ENCODE measurements at places on chromosomes 4 and X. TPM values are rescaled to one million over a fixed set of nuclear protein-coding genes. Genes with fewer than 3 reads are reported as not detected.
A peak's percentile ranks its signal among the peaks of the same experiment; 100 is the strongest.

Gene JAKMIP1
- 0.71 TPM for total RNA-seq

Gene DNAAF6
- not detected for total RNA-seq

Gene ARHGAP10
- 44.2 TPM for total RNA-seq

Gene CFAP99
- total RNA-seq: not detected

Gene RNF212
- total RNA-seq: 9.8 TPM

Gene LRRC66
- total RNA-seq: not detected

Gene ZNF711
- 8.7 TPM for total RNA-seq

Gene NPY2R
- not detected for total RNA-seq

DNA sequence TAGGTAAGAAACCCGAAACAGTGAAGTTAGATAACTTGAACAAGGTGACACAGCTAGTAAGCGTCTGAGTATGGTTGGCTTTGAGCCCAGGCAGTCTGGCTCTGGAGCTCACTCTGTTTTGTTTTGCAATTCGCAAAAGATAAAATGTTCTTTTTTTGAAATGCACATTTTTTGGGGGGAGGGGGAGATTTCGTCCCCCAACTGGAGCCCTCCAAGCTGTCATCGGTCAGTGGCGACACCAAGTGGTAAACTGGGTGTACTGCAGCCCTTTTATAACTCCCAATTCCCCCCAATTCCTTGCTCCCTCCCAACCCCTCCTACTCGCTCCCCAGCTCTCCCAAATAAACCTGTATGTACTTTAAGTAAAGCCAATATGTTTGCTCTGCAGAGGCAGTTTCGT is 2.8 kb upstream of the CLCN5 start:
- no peak overlapping the region for H3K27ac ChIP-seq
- H3K4me3 ChIP-seq: no peak overlapping the region
- no peaks in the 10 kb centered on the region for H3K4me1 ChIP-seq
- DNase-seq: peak; percentile 81

DNA sequence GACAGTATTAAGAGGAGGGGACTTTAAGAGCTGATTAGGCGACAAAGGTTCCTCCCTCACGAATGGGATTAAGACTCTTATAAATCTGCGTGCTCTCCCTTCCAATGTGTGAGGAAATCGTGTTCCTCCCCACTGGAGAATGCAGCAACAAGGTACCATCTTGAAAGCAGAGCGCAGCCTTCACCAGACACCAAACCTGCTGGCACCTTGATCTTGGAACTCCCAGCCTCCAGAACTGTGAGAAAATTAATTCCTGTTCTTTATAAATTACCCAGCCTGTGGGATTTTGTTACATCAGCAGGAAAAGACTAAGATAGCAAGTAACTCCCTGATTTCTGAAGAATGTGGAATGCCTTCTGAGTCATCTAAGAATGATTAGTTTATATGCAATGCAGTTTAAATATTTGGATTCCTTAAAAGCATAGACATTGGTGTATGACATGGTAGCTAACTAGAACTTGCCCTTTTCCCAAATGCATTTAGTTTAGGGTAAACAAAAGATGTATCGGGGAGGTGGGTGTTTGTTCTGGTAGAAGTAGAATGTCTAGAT is 86.1 kb downstream of the USP46 start:
- H3K27ac ChIP-seq: no peak overlapping the region
- no peaks in the 10 kb centered on the region for H3K36me3 ChIP-seq
- peaks cover 7% of the 10 kb centered on the region for H3K4me1 ChIP-seq
- no peak for DNase-seq
- H3K4me3 ChIP-seq: no peak overlapping the region
- H3K27me3 ChIP-seq: no peaks in the 10 kb centered on the region

DNA sequence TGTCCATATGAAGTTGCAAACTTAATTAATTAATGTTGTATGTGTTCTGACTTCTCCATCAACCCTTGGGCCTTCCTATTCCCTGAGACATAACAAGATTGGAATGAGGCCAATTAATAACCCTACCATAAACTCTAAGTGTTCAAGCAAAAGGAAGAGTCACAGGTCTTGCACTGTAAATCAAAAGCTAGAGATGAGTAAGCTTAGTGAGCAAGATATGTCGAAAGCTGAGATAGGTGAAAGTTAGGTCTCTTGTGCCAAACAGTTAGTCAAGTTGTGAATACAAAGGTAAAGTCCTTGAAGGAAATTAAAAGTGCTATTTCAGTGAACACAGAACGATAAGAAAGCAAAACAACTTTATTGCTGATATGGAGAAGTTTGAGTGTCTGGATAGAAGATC is 58.2 kb upstream of the GPRIN3 start:
- H3K27me3 ChIP-seq: no peaks in the 10 kb centered on the region
- no peak for DNase-seq
- no peaks in the 10 kb centered on the region for H3K4me1 ChIP-seq

DNA sequence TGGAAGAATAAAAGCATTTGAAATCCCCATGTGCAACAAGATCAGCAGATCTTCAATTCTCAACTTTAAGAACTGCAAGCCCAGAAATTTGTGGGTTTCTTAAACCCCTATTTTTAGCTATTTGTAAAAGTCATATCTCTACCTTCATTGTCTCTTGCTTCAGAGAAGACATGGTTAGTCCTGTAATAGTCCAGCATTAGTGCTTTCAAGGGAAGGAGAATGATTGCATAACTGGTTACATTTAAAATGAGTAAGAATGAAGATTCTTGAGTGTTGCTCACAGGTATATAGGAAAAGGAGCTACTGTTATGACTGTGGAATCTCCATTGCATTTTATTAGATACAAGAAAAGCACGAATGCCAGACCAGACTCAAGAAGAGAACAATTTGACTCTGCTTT is 84.0 kb downstream of the CCSER1 start:
- no peaks in the 10 kb centered on the region for H3K4me1 ChIP-seq
- H3K27me3 ChIP-seq: no peaks in the 10 kb centered on the region
- H3K27ac ChIP-seq: no peak overlapping the region
- H3K36me3 ChIP-seq: no peaks in the 10 kb centered on the region
- H3K4me3 ChIP-seq: no peak overlapping the region
- DNase-seq: no peak

GRCh38 chr4:3041192-3042142 is 32.9 kb downstream of the HTT-AS start:
- peaks cover 4% of the 10 kb centered on the region for H3K4me1 ChIP-seq
- no peaks in the 10 kb centered on the region for H3K36me3 ChIP-seq
- peak; percentile 44 for DNase-seq

DNA sequence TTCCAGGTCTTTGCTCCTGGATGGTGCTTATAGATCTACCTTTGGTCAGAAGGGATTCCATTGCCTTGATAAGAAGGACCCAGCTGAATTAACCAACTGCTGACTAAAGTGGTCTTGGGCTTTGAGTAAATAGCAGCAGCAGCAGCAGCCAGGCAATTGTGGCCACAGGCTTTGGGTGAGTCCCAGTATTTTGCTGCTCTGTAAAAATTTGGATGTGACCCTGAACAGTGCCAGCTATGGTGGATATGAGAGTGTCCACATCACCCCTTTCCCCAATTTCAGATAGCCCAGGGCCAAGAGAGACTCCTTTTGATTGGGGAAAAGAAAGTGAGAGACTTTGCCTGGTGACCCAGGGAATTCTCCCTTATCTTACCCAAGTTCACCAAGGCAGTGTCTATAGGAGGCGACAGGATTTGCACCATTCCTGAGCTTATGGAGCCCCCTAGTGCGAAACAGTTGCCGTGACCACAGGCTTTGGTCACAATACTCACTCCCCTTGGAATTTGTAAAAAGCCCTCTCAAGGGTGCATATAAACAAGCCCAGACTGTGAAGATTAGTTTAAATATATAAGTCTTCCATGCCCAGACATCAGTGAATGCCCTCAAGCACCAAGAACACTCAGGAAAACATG is 518.0 kb downstream of the TMA16 start:
- DNase-seq: peak; percentile 7
- no peak overlapping the region for H3K4me3 ChIP-seq
- no peaks in the 10 kb centered on the region for H3K36me3 ChIP-seq
- H3K27me3 ChIP-seq: no peaks in the 10 kb centered on the region

DNA sequence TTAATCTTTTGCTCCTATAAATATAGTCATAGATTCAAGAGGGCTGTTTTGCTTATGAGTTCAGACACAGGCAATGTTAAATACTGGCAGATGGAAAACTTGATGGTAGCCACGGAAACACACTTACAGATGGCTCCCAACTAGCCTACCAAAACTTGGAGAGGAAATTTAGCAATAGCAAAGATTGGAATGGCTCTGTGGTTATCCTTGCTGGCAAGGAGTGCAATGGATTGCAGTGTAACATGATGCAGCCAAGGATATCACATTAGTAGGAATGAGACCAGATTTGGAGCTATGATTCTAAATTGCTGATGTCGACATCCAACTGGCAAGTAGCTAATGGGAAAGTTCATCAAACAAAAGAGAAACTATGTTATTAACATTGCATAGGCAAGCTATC is 791.0 kb upstream of the DIAPH2 start:
- no peaks in the 10 kb centered on the region for H3K36me3 ChIP-seq
- H3K4me3 ChIP-seq: no peak overlapping the region
- no peaks in the 10 kb centered on the region for H3K27me3 ChIP-seq

DNA sequence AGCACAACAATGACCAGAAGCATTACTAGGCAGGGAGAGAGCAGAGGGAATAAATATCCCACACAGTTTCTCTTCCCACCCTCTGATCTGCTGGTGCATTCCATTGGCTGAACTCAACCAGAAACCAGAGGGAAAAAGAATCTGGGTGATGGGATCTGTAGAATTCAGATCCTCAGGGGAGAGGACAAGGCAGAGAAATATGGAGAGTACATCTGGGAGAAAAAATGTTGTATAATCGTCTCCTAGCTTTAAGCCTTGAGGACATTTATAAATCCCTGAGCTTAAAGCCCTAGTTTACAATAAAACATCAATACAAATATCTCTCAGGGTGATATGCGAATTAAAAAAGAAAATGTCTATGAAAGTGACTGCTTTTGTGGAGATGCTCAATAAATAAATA is 368.1 kb upstream of the MAD2L1 start:
- no peak for DNase-seq
- no peak overlapping the region for H3K4me3 ChIP-seq
- no peaks in the 10 kb centered on the region for H3K27me3 ChIP-seq
- no peaks in the 10 kb centered on the region for H3K4me1 ChIP-seq
- no peak overlapping the region for H3K27ac ChIP-seq

- DNase-seq: no peak
- H3K4me1 ChIP-seq: no peaks in the 10 kb centered on the region
- no peak overlapping the region for H3K27ac ChIP-seq
- no peaks in the 10 kb centered on the region for H3K27me3 ChIP-seq
Observed at GRCh38 chrX:20431486-20431885, 164.8 kb upstream of the RPS6KA3 start.

GRCh38 chr4:142128529-142128928 is 492.1 kb downstream of the IL15 start:
- no peak overlapping the region for H3K27ac ChIP-seq
- H3K36me3 ChIP-seq: no peaks in the 10 kb centered on the region
- no peaks in the 10 kb centered on the region for H3K4me1 ChIP-seq
- H3K27me3 ChIP-seq: no peaks in the 10 kb centered on the region

DNA sequence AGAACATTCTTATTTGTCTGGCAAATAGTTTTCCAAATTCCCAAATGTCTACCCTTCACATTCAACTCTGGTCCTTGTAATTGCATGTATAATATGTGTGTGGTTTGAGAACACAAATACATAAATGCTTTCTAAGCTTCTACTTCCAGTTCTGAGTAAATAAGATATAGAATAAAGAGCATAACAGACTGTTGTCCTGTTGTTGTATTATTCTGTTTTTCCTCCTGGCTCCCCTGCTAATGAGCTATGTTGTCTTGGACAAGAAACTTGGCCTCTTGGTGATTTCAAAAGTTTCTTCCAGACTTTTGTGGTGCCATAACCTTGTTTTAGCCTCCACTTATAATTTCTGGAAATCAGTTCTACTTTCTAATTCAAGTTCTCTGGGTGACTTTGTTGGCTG is 75.3 kb upstream of the USP38 start:
- H3K36me3 ChIP-seq: no peaks in the 10 kb centered on the region
- no peak for DNase-seq
- no peaks in the 10 kb centered on the region for H3K4me1 ChIP-seq
- H3K4me3 ChIP-seq: no peak overlapping the region
- H3K27ac ChIP-seq: no peak overlapping the region

DNA sequence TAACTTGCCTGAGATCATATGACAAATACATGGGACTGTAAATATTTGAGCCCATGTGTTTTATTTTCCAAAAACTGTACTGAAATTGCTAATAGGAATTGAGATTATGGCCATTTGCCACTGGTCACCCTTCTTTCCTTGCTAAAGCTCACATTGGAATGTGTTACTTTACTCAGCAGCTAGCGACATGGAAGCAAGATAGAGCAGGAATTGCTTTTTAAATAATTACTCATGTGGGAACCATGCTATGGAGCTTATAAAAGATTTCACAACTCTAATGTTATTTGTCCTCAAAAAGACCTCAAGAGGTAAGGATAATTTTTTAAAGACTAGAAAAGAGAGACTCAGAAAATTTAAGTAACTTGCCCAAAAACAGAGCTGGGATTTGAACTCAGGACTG is 48.8 kb upstream of the AFAP1 start:
- H3K4me1 ChIP-seq: peaks cover 14% of the 10 kb centered on the region
- H3K27me3 ChIP-seq: no peaks in the 10 kb centered on the region
- H3K4me3 ChIP-seq: no peak overlapping the region
- H3K27ac ChIP-seq: no peak overlapping the region

- no peak for DNase-seq
- no peak overlapping the region for H3K4me3 ChIP-seq
- H3K27me3 ChIP-seq: no peaks in the 10 kb centered on the region
- no peaks in the 10 kb centered on the region for H3K4me1 ChIP-seq
- H3K27ac ChIP-seq: no peak overlapping the region
Observed at GRCh38 chr4:48300004-48300403, 30.4 kb upstream of the TEC start.

DNA sequence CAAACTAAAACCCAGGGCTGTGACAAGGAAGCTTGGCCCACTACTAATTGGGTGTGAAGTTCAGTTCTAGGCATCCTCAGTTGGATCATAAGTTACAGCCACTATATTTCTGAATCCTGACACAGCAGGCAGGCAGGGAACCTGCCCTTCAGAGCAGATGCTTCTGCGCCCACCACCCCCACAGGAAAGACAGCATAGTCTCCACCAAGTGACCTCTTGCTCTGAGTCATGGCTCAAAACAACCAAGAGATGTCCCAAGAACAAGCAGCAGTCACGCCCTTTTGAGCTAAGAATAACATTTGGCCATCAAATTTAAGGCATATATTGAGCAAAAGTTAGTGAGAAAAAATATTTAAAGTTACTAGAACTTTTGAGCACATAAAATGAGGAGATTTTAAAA is 170.7 kb upstream of the SMARCAD1 start:
- DNase-seq: no peak
- no peaks in the 10 kb centered on the region for H3K36me3 ChIP-seq
- no peaks in the 10 kb centered on the region for H3K27me3 ChIP-seq
- H3K4me3 ChIP-seq: no peak overlapping the region

GRCh38 chr4:184599492-184600135 is 49.6 kb downstream of the CASP3 start:
- H3K4me1 ChIP-seq: no peaks in the 10 kb centered on the region
- no peak overlapping the region for H3K4me3 ChIP-seq
- no peaks in the 10 kb centered on the region for H3K36me3 ChIP-seq
- H3K27ac ChIP-seq: no peak overlapping the region
- DNase-seq: no peak

- no peak overlapping the region for H3K27ac ChIP-seq
- H3K27me3 ChIP-seq: no peaks in the 10 kb centered on the region
- H3K4me1 ChIP-seq: no peaks in the 10 kb centered on the region
- no peaks in the 10 kb centered on the region for H3K36me3 ChIP-seq
Observed at GRCh38 chr4:17866810-17867209, 56.0 kb downstream of the NCAPG start.
